Smooth muscle cell of the brain vasculature (primary cell): ENCODE measurements at places on chromosomes 1 and 21.

GRCh38 chr1:55898181-55898580 is 681.2 kb downstream of the PLPP3 start:
- DNase-seq: no peak

DNA sequence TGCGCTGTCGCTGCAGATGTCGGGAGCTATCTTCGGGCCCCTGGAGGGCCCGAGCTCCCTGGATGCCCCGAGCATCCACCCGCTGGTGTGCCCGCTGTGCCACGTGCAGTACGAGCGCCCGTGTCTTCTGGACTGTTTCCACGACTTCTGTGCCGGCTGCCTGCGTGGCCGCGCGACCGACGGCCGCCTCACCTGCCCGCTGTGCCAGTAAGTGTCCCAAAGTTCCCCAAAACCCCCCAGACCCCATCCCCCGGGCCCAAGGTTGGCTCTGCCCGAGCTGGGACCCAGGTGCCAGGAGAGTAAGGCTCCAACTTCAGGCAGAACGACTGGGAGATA is 569 bp downstream of the RNF207 start:
- DNase-seq: no peak

DNA sequence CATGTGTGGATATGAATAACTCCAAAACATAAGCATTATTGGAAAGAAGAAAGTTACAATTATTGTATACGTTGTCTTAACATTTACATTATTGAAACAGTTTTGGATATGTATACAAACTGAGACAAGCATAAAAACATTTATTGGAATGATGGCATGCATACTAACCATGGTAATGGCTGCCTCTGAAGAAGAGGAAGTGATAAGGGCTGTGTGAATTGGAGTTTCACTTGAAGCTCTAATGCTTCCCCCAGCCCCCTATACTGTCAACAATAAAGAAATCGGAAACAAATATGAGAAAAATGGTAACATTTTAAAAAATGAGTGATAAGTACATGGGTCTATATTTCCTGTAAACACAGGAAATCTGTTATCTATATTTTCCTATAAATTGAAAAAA is 367.7 kb upstream of the DPYD start:
- DNase-seq: no peak

- no peak for DNase-seq
Observed at GRCh38 chr1:18927654-18928272, 25.4 kb upstream of the ALDH4A1 start.

DNA sequence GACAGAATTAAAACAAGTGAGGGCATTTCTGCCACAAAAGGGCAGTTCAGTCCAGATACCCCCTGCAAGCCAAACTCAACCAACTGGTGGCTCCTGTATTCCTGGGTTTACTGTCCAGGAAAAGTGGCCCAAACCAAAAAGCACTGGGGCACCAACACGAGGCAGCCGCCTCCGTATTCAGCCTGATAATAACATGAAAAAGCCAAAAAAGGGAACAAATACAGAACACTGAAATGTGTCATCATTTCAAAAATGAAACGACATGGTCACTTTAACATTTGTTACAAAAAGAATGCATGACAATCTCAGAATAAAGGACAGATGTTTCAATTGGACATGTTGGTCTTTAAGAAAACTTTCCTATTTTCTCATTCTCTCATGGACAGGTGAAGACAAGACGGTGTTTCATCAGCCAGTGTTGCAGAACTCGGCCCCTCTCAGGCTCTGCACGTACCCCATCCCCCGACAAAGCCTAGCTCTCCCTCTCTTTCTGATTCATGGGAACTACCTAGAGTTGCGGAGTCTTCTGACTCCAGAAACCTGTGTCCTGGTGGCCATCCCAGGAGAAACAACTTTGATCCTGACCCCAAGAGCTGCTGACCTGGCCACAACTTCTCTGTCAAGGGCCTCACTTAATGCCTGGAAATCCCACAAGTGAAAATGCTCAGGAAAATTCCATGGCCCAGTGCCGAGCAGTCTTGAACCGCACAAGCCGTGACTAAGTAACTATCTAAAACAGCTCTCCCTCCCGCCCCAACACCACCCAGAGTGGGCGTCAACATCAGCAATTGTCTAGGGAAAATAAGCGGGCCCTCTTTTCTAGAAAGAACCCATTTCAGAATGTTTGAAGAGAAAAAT is 27.1 kb downstream of the ZBTB17 start:
- no peak for DNase-seq

DNA sequence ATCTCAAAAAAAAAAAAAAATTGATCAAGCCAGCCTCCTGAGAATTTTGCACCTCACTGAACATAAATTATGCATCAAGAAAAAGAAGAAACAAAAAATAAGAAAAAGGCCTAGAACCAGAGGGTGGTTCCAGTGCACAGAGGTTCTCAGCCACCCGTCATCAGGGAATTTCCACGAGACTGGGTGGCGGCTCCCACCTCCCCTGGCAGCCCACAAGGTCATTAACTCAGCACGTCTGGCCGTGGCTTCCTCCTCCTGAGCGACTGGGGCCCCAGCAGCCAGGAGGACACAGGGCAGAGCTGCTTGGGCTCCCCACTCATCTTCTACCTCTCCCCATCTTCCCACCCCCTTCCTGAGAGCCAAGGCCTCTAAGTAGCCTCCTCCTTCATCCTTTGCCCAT is 15.7 kb upstream of the TMEM51 start:
- DNase-seq: no peak

GRCh38 chr1:167620002-167620401 is 10.0 kb upstream of the RCSD1 start:
- no peak for DNase-seq

DNA sequence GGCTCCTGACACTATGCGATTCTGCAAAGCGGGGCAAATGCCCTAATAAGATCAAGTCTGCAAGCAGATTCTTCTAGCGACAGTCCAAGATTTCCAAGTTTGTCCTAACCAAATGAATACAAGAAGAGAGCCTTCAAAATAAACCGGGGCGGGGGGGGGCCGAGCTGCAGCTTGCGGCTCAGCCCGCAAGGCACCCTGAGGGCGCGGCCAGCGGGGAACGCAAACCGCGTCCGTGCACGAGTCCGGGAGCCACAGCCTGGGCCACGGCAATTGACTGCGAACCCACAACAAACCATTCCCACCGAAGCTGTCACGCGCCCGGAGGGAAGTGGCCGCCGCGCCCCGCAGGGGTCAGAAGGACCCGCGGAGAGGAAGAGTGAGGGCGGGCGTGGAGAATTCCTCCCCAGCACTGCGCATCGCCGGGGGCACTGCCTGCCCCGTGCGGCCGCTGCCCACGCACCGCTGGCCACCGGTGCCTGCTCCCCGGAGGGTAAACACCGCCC is 687 bp downstream of the TGFBR3 start:
- no peak for DNase-seq

GRCh38 chr1:38191461-38191860 is 144.9 kb upstream of the POU3F1 start:
- no peak for DNase-seq

- DNase-seq: no peak
Observed at GRCh38 chr1:145708063-145708462, 895 bp upstream of the PDZK1 start.

DNA sequence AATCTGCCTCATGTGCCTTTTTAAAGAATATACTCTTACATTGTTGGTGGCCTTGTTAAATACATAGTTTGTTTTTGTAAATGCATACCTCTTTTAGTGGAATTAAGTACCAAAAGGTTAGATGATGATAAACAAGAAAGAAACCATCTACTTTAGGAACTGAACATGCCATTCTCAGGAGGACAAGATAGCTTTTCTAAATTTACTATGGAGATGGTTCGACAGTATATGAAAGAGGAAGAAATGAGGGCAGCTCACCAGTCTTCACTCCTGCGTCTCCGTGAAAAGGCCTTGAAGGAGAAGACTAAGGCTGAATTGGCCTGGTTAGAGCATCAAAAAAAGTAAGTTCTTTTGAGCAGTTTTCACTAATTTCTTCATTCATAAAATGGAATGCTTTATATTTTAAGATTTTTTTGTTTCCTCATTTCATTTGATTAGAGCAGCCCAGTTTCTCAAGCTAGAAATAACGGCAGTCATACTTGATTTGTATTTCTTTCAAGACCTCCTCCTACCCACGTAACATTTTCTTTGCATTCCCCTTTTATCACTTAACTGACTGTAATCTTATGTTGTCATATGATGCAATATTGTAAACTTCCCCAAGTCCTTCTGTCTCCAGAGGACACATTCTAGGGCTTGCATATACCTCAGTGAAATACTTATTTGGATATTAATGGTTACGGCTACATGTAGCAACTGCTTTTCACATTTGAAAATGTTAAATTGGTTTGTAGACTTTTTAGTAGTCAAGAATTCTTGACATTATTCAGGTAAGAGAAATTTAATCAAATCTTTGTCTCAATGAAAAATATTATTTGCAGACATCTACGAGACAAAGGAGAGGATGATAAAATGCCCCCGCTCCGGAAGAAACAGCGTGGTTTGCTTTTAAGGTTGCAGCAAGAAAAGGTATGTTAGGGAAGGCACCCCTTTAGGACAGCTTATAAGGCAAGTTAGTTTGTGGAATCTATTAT is 99.3 kb downstream of the CEP350 start:
- no peak for DNase-seq
